Suprapubic skin (tissue), 4 donors: ENCODE measurements at places on chromosomes 13 and 19.

GRCh38 chr19:46193678-46194077 lies 35.9 kb upstream of the IGFL1 start:
- H3K27ac ChIP-seq, result no peak overlapping the region
- no peaks in the 10 kb centered on the region for H3K36me3 ChIP-seq
- no peak for DNase-seq
- H3K4me1 ChIP-seq, result peaks cover 37% of the 10 kb centered on the region
- H3K4me3 ChIP-seq, result no peak overlapping the region
- peaks cover 24% of the 10 kb centered on the region for H3K27me3 ChIP-seq

DNA sequence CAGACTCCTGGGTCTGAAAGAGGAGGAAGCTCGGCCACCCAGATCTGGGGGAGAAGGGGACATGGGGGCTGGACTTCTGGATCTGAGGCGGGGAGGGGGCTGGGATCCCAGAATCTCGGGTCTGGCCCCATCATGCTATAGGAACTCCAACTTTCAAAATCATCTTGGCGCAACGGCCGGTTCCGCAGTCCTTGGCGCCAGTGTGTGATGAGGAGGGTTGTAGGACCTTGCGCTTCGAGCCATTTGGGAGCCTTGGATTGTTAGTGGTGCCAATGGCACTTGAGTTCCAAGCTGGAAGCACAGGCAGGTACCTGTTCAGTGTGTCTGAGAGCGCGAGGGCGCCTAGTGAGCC lies 324 bp downstream of the RUVBL2 start:
- DNase-seq, result no peak
- H3K36me3 ChIP-seq, result peaks cover 2% of the 10 kb centered on the region
- peak overlapping the region; percentile 76 for H3K4me3 ChIP-seq
- peaks cover 44% of the 10 kb centered on the region for H3K4me1 ChIP-seq
- peak overlapping the region; percentile 95 for H3K27ac ChIP-seq
- H3K27me3 ChIP-seq, result no peaks in the 10 kb centered on the region

- no peaks in the 10 kb centered on the region for H3K36me3 ChIP-seq
- no peaks in the 10 kb centered on the region for H3K4me1 ChIP-seq
- no peaks in the 10 kb centered on the region for H3K27me3 ChIP-seq
- no peak overlapping the region for H3K4me3 ChIP-seq
These were observed 929.1 kb downstream of the PCDH9 start for GRCh38 chr13:66301006-66301405.

DNA sequence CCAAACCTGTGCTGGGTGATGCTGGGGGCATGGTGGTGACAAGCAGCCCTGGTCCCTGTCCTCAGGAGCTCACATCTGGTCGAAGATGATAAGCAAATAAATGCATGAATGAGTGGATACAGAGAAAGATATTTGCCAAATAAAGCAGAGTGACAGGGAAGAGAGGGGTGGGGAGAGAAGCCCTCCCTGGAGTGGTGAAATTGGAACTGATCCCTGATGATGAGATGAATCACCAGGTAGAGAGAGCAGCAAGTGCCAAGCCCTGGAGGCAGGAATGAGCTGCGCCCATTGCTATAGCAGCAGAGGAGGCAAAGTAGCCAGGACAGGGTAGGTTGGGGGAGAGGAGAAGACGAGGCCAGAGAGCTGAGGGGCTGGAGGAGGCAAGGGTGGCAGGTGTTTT lies 13.7 kb downstream of the FXYD5 start:
- no peak overlapping the region for H3K27ac ChIP-seq
- H3K27me3 ChIP-seq, result no peaks in the 10 kb centered on the region
- H3K4me3 ChIP-seq, result no peak overlapping the region

- no peak overlapping the region for H3K27ac ChIP-seq
- H3K4me1 ChIP-seq, result no peaks in the 10 kb centered on the region
- H3K36me3 ChIP-seq, result no peaks in the 10 kb centered on the region
- H3K27me3 ChIP-seq, result no peaks in the 10 kb centered on the region
- H3K4me3 ChIP-seq, result no peak overlapping the region
These were observed 32.1 kb downstream of the RASL11A start for GRCh38 chr13:27302643-27303262.
